ENCODE measurements at places on chromosomes 7 and 10.
A peak's percentile ranks its signal among the peaks of the same experiment; 100 is the strongest.

DNA sequence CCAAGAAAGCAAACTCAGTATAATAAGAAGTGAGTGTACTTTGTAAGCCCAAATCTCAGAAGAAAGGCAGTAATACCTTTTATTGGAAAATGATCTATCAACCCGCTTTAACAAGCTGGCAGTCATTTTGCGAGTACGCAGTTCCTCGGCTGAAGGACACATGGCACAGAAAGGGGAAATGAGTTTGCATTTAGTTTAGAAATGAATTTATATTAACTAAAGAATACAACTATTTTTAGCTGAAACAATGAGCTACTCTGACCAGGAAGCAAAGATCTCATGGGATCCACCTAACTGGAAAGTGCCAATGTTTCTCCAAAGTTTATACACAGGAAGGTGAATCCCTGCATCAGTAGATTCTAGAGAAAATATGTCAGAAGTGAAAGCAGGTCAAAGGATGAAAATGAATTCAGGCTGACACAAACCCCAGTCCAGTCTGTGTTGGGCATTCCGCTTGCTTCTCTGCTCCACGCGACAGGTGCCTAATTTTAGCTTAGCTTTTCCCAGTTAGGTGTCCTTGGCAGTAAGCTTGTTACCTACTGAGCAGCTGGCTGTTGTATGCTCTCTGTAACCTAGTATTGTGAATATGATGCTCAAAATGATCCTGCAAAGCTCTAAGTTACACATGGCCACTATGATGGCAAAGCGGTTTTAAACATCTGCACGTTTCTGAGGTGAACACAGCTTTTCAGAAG lies 112.8 kb downstream of the LARP4B start:
- no peak for DNase-seq

DNA sequence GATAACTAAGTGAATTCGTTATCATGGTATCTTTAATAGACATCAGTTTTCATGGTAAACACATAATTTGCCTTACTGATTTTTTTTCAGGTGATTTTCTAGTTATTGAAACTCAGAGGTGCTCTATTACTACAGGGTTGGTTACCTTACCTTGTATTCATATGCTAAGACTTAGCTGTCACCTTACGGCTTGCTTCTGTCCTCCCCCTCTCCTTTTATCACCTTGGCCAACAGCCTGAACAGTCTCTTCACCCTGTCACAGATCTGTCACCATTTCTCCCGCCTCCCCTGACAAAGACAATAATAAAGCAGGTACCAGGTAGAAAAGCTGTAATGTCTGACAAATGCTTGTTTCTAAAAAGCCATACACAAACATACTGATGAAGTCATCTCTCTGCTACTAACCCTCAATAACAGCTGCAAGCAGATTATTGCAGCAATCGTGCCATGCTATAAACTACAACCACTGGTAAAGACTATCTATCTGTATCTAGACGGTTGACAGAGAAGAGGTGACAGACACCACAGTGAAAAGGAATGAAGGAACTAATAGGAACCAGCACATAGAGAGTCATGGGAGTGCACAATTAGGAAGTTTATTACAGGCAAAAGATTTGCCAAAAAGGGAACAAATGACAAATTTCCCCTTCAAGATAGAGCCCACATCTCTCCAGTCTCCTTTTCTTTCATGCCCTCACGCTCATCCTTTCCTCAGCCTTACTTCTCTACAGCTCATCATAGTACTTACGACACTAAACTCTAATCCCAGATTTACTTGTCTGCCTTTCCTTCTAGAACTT lies 57.2 kb downstream of the ARHGAP12 start:
- no peak for DNase-seq

DNA sequence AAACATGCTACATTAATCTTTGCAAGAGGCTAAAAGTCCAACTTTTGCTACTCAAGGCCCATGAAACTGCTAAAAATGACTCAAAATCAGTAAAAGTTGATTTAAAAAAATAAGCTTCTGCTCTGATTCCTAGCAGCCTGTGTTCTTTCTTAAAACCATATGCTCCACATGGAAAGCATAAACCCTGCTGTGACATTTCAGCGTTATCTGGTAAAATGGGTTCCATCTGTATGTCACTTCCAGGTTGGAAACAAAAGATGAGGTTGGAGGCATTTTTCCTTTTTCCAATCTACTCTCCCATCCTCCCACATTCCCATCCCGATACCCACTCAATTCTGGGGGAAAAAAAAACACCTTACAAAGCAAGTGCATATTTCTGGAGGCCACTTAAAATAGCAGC lies 439.5 kb downstream of the NEBL start:
- DNase-seq = no peak

GRCh38 chr7:155884225-155885166 lies 72.2 kb upstream of the SHH start:
- DNase-seq = no peak

GRCh38 chr10:86402283-86402941 lies 35.8 kb upstream of the GRID1 start:
- peak; percentile 47 for DNase-seq

- peak; percentile 58 for DNase-seq
Measured at GRCh38 chr7:22582863-22583622, 83.1 kb upstream of the STEAP1B start.

GRCh38 chr10:90407131-90407530 lies 450.7 kb downstream of the HTR7 start:
- no peak for DNase-seq

GRCh38 chr10:48517482-48517881 lies 87.4 kb downstream of the ARHGAP22 start:
- DNase-seq = no peak

GRCh38 chr7:102389810-102390209 lies 6.4 kb upstream of the PRKRIP1 start:
- no peak for DNase-seq

GRCh38 chr10:77835669-77836086 lies 90.9 kb downstream of the DLG5 start:
- DNase-seq = no peak

DNA sequence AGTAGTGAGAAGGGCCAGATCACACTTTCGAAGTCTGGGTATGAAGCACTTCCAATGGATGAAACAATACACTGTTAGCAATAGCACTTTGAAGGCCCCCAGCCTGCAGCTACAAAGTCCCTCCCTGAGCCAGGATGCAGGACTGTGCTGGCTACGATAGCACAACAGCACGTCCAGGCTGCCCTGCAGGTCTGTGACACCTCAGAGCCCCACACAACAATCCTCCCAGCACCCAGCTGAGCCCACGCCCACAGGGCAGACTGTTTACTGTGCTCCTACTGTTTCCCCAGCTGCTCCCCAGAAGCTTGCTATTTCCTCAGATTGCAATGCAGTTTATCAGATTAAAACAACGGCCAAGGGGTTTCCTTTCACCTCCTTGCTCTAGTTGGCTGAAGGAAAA lies 71.4 kb downstream of the HTR5A start:
- DNase-seq = no peak

DNA sequence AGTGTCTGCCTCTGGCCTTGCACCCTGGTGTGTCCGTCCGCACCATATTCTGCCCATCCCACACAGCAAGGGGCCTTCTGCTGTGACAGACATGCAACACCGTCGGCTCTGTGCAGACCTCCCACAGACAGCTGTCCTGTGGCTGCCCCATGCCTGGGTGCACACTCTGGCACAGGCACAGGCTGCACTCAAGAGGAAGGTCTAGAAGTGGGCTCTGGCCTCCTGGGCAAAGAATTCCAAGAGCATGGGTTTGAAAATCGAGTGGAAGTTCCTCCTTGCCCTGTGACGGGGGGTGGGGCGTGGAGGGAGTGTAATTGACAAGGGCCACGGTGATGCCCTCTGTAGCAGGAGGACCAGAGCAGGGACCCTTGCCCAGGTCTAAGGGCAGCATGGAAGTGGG lies 4.3 kb upstream of the LOXL4 start:
- no peak for DNase-seq

DNA sequence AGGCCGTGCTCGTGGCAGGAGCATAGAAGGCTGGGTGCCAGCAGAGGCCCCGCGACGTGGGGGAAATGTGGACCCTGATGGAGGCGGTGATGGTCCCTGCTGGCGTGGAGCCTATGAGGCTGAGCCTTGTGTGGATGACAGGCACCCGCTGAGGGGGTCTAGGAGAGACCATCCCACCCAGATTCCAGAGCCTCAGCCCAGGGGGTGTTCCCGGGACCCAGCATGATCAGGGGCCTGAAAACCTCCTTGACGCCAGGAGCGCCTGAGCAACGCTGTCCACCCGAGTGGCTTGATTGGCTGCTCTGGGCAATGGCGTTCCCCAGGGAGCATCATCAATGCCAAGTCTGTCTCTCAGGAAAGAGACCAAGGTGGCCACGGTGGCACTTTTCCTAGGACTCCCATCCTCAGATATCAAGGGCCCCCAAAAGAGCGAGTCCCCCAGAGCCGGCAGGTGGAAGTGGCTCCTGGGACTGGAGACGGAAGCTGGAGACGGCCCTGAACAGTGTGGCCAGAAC lies 61.1 kb downstream of the PWWP2B start:
- DNase-seq = no peak

GRCh38 chr7:925601-926000 lies 28.9 kb downstream of the ADAP1 start:
- DNase-seq = no peak

DNA sequence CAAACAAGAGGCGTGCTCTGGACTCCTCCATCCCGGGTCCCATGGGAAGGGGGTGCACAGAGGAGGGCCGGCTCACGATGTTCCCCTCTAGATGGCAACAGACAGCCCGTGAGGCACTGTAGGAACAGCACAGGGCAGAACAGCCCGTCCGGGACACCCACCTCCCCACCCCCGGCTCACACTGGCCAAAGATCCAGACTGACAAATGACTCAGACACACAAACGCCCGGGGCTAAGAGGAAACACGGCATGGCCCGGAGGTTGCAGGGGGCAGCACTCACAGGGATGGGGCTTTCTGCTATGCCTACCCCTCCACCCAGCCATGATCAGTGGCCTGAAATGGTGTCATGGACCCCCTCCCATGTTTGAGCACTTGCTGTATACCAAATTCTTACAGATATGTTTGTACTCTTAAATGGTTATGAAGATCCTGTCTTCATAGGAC lies 4.9 kb upstream of the ELN start:
- DNase-seq = peak; percentile 90

DNA sequence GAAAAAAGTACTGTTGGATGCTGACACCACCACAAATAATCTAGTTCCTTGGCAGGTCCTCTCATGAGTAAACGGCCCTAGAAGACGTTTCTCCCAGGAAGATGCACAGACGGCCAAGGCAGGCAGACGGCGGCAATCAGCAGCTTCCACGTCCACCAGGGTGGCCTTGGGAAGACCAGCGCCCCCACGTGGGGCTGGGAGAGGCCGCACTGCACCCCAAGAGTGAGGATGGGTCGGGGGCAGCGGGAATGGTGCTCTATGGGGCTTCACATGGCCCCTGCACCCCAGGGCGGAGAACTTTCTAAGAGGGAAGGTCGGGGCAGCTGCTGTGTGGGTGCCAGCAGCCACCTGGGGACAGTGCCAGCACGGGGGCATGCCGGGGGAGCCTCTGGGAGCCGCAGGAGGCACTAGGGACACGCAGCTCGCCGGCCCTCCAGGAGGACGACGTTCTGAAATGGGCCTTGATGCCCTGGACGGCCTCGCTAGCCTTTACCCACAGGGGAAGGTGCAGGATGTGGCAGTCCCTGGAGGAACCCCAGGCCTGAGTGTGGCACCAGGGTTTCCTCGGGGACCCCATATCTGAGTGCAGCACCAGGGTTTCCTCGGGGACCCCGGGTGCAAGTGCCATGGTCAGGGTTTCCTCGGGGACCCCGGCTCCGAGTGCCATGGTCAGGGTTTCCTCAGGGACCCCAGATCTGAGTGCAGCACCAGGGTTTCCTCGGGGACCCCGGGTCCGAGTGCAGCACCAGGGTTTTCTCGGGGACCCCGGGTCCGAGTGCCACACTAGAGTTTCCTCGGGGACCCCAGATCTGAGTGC lies 539.9 kb downstream of the DNAJB6 start:
- no peak for DNase-seq

DNA sequence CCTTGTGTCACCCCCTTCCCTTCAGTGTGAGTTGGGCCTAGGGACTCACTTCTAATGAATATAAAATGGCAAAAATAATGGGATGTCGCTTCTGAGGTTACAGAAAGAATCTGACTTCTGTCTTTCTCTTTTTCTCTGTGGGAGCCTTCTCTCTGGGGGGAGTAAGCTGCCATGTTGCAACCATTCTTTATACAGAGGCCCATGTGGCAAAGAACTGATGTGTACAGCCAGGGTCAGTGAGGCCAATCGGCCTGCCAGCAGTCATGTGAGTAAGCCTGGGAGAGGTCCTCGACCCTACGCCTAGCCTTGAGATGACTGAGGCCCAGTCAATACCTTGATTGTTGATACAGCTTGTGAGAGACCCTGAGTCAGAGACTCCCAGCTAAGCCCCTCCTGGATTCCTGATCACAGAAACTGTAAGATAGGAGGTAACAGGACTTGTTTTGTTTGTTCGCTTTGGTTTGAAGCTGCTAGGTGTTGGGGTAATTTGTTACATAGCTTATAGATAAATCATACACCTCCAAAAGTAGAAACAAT lies 1.7 kb downstream of the TCAF1 start:
- no peak for DNase-seq

DNA sequence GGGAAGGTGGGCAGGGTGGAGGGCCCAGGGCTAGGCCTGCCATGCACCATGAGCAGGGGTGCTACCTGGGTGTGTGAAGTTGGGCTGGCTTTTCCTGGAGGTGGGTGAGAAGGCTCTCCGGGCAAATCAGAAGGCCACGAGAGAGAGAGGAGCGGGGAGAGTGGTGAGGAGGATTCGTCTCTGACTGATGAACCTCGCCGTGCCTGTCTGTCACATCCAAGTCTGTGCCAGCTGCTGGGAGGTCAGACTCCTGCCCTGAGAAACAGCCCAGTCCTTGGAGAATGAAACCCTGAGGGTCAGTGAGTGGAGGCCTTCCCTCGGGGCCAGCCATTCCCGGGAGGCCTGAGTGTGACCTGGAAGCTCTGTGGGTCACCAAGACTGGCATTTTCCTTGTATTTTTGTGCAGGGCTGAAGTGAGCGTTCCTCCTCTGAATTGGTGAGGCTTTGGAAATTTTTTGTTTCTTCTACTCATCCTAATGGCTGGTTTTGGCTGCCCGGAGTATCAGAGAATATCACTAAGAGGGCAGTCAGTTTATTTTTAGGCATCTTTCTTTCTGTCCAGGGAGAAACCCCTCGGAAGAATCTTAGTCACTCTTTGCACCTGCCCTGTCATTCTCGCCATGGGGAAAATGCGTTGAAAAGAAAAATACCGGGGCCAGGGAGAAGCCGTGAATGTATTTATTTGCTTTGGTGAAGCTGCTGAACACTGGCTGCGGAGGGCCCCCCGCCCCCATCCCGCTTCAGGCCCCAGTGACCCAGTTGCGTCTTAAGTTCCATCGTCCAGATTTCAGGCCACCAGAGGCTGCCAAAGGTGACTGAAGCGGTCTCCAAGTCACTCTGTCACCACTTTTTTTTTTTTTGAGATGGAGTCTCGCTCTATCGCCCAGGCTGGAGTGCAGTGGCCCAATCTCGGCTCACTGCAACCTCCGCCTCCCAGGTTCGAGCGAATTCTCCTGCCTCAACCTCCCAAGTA lies 6.5 kb upstream of the AP5Z1 start:
- DNase-seq = no peak

- DNase-seq = no peak
Measured at GRCh38 chr7:50197549-50197948, 104.5 kb upstream of the ZPBP start.
